ENCODE measurements at places on chromosomes 4 and X.

GRCh38 chr4:115562506-115562905 lies 449.1 kb upstream of the NDST4 start:
- DNase-seq = no peak

- no peak for DNase-seq
Observed at GRCh38 chr4:37765741-37766140, 60.7 kb upstream of the PGM2 start.

- DNase-seq = no peak
Observed at GRCh38 chrX:2391869-2392606, 108.7 kb downstream of the DHRSX start.

DNA sequence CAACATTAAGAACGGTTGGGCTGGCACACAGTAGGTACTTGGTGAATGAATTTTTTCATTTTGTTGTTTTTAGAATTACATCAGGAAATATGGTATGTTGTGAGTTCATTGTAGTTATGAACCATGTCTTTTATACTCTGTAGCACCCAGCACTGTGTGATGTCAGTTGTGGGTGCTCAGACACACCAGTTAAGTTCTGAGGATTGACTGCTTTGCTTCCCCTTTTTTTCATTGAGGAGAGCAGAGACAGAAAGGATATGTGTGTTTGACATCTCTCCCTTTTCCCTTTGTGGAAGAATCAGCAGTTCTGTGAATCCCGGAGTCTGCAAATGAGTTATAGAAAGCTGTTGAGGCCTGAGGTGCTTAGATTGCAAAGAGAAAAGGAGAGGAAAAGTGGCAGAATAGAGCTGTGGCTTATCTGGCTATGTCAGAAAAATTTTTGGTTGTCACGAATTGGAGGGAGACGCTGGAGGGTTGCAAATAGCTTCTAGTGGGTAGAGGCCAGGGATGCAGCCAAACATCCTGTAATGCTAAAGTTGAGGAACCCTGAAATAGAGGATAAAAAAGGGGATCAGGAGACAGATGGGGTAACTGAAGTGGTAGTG lies 13.1 kb downstream of the SMAD1 start:
- DNase-seq = no peak

DNA sequence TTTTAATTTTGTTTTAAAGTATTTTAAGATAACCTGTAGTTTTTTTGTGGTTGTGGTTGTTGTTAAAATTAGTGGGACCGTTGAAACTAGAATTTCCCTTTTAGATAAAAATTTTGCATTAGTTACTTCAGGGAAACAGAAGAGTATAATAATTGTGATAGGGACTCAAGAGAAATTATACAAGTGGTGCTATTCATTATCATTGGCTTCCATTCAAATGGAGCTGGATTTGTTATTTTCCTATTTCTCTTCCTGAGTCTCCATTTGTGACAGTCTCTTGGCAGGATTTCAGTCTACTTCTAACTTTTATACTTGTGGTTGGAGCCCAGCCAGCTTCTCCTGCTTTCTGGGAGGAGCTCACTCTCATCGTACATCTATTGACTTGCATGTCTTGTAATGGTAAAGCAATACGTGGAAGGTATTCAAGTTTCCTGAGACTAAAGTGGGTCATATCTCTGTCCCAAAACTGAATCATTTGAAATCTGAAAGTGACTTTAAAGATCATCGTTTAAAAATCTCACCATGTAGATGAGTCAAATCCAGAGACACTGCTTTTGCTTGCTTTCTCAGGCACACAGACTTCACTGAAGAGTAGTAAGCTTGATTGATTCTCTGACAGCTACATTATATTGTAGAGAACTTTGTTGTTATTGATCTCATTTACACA lies 155.8 kb downstream of the RPA4 start:
- DNase-seq = peak; percentile 15

DNA sequence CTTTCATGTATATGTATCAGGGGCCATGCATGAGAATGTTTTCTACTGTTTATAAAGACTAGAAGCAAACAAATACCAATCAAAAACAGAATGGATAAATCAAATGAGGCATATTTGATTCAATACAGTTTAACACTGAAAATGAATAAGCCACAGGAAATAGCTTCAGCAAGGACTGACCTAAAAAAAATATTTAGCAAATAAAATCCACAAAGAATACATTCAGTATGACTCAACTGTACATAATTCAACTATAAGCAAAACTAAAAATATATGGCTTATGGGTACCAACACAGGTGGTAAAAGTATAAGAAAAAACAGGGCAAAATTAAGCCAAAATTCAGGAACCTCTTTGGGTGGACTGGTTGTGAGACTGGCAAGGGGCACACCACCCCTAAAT lies 112.9 kb downstream of the KCNIP4 start:
- no peak for DNase-seq
